ENCODE measurements at places on chromosomes 5 and 9. TPM values are rescaled to one million over a fixed set of nuclear protein-coding genes. Genes with fewer than 3 reads are reported as not detected.

Gene C5
- 14.0 TPM for polyA plus RNA-seq

Gene LHX2
- polyA plus RNA-seq, result 0.38 TPM

Gene SPATA31C1
- 0.40 TPM for polyA plus RNA-seq

DNA sequence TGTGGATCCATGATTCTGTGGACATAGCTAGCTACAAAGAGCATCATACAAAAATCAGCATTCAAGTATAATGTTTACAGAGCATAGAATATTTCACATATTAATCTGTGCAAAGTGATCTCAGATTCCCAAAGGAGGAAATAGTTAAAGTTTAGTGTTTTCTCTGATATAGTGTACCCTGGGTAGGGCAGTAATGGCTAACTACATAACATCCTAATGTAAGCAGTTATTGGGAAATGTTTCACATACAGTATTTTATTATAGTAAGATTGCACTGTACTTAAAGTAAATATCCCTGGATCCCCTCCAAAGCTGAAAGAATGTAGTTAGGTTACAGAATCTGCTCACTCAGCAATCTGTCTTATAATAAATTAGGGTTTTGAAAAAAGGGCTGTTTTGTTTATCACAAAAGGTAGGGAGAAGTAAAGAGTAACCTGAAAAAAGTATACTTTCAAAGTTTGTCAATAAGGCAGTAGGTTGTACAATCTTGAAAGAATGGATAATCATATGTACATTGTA is 52.5 kb upstream of the SMARCA2 start:
- no peak for DNase-seq

DNA sequence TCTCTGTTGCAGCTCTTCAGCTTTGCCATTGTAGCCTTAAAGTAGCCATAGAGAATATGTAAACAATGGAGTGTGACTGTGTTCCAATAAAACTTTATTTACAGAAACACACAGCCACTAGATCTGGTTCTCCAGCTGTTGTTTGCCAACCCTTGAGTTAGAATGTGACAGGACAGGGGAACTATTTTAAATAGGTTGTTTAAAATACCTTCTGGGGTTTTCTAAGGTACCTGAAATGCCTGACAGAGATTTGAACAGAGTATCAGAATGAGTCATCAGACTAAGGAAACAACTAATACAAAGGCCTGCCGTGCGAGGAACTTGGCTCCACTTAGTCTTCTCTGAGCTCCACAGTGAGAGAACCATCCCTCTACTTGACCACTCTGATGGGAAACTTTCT is 85.4 kb downstream of the HSD17B4 start:
- no peak for DNase-seq

GRCh38 chr5:174614500-174615135 is 109.8 kb upstream of the MSX2 start:
- DNase-seq, result no peak

GRCh38 chr5:14781106-14781505 is 90.5 kb downstream of the ANKH start:
- no peak for DNase-seq

GRCh38 chr5:104757915-104758314 is 1195.3 kb upstream of the NUDT12 start:
- no peak for DNase-seq
